Fibroblast of upper back skin (primary cell): ENCODE measurements at places on chromosomes 12 and 14.

DNA sequence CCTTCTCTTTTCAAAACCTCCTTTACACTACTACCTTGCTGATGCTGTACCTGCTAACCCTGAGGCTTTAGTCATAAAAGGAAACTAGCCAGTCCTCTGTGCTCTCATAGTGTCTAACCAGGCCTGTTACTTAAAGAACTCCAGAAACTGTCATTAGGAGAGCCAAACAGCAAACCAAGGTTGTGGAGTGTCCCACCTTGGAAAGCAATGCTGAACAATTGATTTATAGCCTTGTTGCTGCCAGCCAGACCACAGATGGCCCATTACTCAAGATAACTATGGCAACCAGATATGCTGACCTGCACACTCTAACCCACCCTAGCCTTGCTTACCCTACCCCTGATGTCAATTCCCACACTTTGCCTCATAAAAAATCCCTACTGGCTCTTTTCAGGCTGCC, 26.5 kb upstream of the BCAT1 start:
- DNase-seq, result no peak

DNA sequence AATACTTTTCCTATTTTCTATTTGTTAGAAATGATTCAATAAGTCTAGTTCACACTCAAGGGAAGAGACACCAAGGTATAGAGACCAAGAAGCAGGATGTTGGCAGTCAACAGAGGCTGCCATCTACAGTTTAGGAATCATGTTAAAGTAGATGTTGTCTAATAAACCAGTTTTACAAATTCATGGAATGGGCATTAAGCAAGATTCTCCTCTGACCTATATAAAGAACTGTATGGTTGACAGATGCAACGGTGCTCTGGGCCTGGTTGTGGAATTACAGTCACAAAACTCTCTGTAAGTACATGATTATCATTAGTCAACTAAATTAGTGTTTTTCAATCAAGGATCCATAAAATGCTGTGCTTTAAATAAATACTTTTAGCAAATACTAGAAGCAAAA, 475.1 kb downstream of the NAV3 start:
- DNase-seq, result no peak

DNA sequence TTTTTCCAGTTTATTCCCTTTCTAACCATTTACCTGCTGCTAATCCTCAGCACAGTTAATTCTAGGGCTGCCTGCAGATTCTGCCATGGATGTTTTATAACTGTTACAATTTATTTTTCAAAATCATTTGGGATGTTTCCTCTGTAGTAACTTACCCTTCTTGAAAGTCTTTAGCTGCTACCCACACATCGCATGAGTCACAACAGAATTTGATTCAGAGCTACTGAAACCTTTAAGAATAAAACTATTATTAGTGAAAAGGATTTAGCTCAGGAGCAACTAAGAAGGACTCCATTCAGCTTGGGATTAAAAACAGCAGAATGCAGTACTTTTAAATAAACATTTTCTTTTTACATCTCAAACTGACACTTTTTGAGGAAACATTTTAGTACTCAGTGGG, 41.7 kb upstream of the RGS6 start:
- no peak for DNase-seq

- no peak for DNase-seq
Measured at GRCh38 chr12:111197376-111197944, 171.4 kb downstream of the PHETA1 start.

- peak; percentile 18 for DNase-seq
Measured at GRCh38 chr12:75378354-75378753, 12.5 kb upstream of the GLIPR1L2 start.

DNA sequence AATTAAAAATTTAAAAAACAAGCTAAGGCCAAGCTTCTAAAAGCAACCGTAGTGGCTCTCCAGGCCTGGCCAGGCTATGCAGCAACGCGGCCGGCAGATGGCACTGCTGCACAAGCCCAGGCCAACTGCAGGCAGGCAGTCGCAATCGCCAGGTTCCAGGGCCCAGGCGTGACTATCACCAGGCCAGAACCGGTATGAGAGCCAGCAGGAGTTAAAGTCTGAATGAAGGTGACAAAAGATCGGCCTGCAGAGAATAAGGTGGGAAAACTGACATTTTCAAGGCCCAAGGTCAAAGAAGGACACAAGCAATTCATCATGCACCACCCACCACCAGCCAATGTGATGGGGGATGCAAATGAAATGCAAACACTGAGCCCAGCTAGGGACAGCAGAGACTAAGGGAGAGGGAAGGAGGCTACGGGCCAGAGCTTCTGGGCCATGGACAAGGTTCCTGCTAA, 43.6 kb upstream of the ANO2 start:
- peak; percentile 68 for DNase-seq
